Stromal cell of bone marrow (primary cell): ENCODE measurements at places on chromosomes 4 and X.

- no peak for DNase-seq
These were observed 160.7 kb upstream of the PCDH7 start for GRCh38 chr4:30559481-30559880.

DNA sequence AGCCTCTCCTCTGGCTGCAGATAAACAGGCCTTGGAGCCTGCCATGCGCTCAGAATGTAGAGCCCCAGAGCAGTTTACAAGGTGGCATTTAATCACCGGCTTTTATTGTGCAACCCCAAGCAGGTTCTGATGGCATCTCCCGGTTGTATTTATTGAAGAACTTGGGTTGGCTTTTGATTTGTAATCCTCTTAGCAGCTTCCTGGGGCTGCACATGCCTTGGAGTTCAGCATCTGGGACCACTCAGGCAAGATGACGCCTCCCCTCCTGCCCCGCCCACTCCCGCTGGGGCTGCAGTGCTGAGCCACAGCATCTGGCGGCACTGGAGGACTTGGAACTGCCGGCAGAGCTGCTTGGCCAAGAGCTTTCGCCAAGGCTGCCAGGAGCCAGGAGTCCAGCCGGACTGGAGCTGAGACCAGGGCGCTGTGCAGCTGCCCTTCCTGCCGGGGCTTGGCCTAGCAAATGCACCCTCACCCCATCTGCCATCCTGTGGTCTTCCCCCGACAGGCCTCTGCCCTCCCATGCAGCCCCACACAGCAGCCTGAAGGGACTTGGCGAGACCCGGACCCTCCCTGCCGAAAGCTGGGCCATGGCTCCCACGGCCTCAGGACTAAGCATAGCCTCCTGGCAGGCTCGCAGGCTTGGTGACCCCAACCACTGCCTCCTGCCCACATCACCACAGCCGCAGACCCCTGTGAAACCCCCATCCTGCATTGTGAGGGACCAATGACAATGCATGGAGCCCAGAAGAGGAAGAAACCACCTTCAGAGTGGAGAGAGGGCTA, 5.4 kb downstream of the HTRA3 start:
- peak; percentile 86 for DNase-seq

GRCh38 chrX:33087411-33087810, 123.9 kb downstream of the DMD start:
- no peak for DNase-seq

DNA sequence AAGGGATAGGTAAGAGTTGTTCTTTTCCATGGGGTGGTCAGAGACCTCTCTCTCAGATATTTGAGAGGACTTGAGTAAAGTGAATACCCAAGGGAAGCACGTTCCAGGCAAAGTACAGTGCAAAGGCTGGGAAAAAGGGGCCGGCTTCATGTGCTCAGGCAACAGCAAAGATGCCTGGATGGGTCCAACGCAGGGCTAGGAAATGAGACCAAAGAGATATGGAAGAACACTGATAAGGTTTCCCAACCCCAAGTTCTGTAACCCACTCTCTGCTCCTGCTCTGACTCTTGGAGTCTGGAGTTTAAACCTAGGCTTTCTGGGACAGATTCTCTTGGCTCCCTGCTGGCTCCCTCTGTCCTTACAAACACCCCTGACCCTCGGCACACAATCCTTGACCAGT, 36.2 kb upstream of the PROM1 start:
- DNase-seq: no peak

GRCh38 chrX:10052906-10053625, 85.9 kb downstream of the CLDN34 start:
- no peak for DNase-seq

DNA sequence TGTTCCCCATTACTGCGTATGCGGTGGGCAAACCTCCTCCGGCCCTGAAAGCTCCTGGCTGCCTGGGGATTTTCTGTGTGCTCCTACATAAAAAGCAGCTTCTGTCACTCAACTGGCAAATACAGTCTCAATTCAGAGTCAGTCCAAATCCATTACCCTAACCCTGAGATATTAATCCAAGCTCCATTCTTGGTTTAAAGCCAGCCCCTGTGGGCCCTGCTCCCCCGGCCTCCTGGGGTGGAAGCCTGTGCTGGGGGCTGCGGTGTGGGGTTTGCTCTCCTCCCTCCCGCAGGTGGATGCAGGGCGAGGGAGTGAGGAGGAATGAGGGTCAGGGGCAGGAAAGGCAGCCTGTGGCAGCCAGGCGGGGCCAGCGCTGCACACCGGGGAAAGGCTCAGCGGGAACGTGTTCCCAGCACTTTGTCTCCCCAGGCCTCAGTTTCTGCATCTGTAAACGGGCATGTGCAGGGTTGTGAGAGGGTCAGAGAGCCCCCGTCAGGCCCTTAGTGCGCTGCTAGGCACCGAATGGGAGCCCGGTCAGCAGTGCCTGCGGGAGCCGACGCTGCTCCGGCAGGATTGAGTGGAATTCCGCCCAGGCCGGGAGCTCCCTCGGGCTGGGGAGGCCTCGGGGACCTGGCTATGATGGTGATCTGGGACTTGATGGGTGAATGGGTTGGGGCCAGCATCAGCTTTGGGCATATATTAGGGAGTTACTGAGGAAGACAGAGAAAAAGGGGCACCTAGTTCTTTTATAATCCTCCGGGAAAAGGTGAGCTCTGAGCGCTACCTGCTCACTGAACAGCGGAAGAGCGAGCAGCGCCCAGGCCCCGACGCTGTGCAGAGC, 6.3 kb upstream of the RGS12 start:
- DNase-seq: no peak

GRCh38 chrX:109943740-109944092, 59.2 kb upstream of the TMEM164 start:
- DNase-seq: no peak

DNA sequence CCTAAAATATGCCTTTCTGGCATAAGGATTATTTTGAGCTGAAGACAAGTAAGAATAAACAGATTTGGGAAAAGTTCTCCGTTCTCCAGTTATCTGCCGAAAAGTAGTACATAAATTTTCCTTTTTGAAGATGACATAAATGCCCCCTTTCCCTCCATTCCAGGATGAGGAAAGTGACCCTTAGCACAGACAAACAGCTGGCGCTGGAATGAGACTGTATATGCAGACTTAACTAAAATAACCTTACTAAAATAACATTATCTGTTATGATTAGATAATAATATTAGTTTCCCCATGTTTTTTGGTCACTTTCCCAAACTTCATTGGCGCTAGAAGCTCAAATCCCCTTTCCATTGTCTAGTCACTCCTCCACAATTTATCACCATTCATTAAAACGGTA, 21.5 kb downstream of the PDGFC start:
- DNase-seq: no peak

DNA sequence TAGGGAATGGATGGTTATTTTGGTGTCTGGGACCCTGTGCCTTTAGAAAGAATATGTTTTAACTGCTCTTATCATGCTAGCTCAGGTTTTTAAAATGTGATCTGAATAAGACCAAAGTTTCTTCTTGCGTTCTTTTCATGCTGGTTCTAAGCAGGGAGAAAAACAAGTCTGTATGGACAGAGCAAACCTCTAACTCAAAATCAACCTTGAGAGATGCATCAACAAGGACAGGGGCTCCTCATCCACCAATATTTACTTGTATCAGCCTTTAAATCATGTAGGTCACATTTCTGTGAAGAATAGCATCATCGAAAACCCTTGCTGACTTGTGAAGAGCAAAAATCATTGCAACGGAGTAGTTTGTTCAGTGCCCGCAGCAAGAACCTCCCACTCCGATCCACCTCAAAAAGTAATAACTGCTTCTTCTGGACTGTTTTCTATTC, 1.2 kb downstream of the ATP10D start:
- no peak for DNase-seq

DNA sequence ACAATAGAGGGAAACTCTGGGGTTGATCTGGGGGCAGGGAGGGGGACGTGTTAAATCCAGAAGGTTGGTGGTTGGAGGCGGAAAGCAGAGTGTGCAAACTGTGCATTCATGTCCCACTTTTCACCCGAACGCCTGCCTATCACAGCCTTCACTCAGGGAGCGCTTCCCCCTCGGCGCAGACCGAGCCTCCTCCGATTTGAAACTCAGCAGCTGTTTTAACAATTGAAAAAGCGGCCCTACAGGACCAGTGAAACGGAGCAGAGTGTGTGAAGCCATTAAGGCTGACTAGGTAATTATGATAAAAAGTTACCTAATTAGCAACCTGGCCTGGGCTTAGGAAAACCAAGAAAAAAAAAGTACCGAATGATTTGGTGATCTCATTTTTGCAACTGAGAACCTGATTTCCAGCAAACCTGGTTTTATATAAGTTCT, 685 bp upstream of the NDNF start:
- no peak for DNase-seq

DNA sequence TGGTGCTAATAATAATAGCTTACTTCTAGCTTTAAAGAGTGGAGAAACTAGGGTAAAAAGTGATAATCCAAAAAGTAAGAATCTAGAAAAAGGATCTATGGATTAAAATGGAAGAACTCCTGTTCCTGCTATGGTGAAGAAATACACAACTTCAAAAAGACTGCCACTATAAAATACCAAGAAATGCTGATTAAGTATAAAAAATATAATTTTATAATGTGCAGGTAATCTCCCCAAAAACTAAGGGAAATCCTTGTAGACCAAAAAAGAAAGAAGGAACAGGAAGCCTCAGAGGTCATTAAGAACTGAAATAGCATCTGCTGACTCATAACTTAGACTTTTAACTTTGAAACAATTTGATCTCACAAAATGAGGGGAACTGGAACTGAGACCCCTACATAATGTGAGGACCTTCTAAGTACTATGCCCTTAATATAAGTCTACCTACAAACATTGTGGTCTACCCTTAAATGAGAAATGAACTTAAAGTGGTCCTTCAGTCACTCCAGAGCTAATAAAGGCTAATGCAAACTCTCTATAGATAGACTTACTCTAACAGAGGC, 50.6 kb upstream of the SRPX start:
- no peak for DNase-seq

DNA sequence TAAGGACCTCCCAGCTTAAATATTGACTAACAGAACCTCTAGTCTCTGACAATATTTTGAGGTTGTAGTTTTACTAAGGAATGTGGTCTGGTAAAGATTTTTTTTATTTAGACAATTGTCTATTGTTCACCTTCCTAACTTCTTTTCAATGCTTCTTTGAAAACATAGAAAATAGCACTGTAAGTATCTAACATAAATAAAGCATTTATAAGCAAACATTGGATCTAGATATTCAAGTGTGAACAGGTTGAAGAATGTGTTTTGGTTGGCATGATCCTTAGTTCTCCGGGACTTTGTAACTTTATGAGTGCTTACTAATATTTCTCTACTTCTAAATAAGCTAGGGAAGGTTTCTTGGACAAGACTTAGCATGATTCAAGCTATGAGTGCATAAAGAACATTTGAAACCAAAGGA, 285.4 kb upstream of the ARSJ start:
- DNase-seq: peak; percentile 35

- no peak for DNase-seq
These were observed 4.9 kb downstream of the FRAS1 start for GRCh38 chr4:78061939-78062570.

DNA sequence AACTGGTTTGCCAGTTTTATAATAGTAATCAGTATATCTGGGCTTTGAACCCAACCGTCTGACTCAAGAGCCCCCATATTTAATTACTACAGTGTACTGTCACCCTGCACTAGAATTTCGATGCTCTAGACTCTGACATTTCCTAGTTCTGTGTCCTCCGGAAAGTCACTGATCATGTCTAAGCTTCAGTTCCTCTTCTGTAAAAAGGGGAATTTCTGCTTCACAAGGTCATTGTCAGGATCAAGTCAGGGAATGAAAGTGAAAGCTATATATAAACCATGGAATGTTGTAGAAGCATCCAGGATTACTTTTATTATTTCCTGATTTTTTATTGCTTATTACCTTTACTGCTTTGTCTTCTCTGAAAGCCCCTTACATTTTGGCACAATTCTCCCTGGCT, 4.0 kb upstream of the KCNIP4 start:
- no peak for DNase-seq

DNA sequence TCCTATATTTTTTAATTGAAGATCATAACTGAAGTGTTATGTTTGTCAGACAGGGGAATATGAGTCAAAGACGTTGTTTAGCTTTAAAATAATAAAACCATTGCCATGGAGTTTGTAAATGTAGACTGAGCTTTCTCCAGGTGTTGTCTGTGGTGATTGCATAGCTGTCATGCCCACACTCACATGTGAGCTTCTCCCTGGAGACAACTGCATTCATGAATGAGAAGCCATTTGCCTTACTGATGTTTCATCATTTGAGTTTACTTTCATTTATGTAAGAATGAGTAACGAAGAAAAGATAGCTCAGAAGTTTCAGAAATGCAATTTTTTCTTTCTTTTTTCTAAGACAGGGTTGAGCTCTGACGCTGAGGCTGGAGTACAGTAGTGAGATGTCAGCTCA, 339.1 kb downstream of the GALNTL6 start:
- DNase-seq: no peak

GRCh38 chrX:16114611-16115010, 8.8 kb upstream of the GRPR start:
- peak; percentile 72 for DNase-seq

- no peak for DNase-seq
These were observed 63.3 kb downstream of the PTPN13 start for GRCh38 chr4:86657382-86657781.

GRCh38 chr4:123452616-123453015, 56.0 kb downstream of the SPRY1 start:
- DNase-seq: peak; percentile 61

DNA sequence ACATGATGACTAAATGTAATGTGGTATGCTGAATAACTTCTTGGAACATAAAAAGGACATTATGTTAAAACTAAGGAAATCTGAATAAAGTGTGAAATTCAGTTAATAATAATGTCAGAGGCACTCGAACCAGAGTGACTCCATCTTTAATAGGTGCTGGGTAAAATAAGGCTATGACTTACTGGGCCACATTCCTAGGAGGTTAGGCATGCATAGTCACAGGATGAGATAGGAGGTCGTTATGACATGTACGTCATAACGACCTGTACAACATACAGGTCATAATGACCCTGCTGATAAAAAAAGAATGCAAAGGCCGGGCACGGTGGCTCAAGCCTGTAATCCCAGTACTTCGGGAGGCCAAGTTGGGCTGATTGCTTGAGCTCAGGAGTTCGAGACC, 28.9 kb upstream of the OPHN1 start:
- DNase-seq: no peak

GRCh38 chr4:74054483-74055047, 16.1 kb upstream of the CXCL3 start:
- no peak for DNase-seq

DNA sequence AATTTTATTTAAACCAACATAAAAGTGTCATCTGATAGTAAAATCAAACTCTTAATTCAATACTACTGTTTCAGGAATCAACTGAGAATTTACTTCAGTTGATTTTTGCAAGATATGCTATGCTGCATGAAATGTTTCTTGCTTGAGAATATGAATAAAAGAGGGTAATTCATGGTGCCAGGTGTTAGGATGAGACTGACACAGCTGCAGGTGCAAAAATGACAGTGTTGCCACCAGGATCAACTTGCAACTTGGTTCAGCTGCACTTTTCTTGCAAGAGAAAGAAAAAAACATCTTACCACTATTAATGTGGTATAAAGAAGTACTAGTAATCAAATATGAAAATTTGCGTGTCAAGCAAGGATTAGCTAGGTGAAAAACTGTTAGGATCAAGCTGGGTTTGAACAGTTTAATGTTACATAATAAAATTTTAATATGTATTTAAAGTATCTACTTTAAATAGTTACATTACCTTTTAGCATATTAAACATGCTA, 49.7 kb downstream of the CHIC2 start:
- no peak for DNase-seq

GRCh38 chrX:155632431-155633100, 19.8 kb upstream of the TMLHE start:
- DNase-seq: no peak
